Urinary bladder (tissue), 4 donors: ENCODE measurements at places on chromosomes 16 and 17. TPM values are rescaled to one million over a fixed set of nuclear protein-coding genes. Genes with fewer than 3 reads are reported as not detected.

KIFC3 gene
- 22.7 TPM for total RNA-seq

HS3ST3A1 gene
- 0.53 TPM for total RNA-seq

SOST gene
- total RNA-seq, result 0.21 TPM

KCNG4 gene
- not detected for total RNA-seq

MED1 gene
- total RNA-seq, result 27.4 TPM

TAC4 gene
- 0.63 TPM for total RNA-seq
